ENCODE measurements at places on chromosomes 5 and 9.
A peak's percentile ranks its signal among the peaks of the same experiment; 100 is the strongest.

- no peak for DNase-seq
Measured at GRCh38 chr9:7147121-7148090, 389.6 kb downstream of the KDM4C start.

DNA sequence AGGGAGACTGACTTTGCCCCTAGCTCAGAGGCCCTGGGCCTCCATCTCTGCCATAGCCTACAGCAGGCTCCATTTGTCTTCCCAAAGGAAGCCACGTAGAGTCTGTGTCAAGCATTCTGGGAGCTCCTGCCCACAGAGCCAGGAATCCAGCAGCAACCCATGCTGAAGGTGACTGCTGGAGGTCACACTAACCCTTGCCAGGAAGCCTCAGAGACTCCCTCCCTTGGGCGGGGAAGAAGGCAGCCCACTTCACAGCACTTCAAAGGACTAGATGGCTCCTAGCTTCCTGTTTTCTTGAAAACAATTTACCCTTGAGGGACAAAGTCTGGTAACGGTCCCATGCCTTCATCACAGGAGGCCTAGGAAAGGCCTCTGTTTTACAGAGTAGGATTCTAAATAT, 1.7 kb downstream of the CKMT2 start:
- no peak for DNase-seq

DNA sequence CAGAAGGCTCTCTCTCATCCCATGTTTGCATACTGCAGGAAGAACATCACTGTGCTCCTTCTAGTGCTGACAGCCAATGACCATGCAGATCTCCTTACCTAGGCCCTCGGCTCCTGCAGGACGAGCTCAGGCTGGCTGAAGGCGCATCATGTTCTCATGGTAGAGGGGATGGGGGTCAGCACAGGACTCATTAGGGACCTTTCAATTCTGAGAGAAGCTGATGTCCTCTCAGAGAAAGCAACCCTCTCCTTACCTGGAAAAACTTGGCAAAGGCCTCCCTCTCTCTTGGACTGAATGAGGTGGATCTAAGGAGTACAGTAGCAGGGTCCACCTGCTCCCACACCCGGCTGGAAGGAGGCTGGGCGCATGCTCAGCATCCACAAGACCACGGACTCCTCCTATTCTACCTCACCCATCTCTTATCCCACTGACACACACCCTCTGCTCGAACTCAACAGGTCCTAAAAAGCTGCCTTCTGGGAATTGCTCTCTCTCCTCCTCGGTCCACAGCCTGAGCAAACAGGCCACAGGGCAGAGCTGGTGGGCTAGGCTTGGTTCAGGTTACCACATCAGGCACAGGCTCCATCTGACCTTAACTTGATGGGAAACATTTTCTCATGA, 2.9 kb downstream of the IPPK start:
- DNase-seq = no peak

GRCh38 chr9:77726289-77726688, 78.2 kb upstream of the GNA14 start:
- DNase-seq = no peak

DNA sequence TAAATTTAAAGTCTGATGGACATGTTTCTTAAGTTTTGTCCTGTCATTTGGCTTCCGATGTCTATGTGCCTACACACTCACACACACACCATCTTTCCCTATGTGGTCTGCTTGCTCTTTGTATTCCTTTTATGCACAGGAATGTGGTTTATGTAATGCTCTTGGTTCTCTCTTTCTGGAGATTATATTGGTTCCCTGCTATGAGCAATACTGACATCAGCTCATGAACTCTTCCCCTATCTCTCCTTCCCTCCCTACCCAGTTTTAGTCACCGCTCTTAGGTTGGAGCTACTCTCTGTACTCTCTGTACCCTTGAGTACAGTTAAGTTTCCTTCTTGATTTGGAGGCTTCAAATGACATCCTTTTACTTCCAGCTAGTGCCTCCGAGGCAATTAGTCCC, 77.9 kb upstream of the MVB12B start:
- no peak for DNase-seq

- no peak for DNase-seq
Measured at GRCh38 chr9:79377339-79377855, 194.4 kb upstream of the TLE4 start.

DNA sequence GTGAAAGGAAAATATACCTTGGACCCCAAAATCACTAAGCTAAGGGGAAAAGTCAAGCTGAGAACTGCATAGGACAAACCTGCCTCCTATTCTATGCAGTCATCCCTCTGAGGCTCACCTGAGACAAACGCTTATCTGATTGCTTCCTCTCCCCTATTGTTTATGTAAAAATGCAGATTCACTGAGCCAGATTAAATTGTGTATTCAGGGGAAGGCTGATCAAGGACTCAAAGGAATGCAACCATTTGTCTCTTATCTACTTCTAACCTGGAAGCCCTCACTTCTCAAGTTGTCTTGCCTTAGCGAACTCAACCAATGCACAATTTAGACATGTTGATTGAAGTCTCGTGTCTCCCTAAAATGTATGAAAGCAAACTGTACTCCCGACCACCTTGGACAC, 13.3 kb downstream of the SPARC start:
- DNase-seq = no peak

DNA sequence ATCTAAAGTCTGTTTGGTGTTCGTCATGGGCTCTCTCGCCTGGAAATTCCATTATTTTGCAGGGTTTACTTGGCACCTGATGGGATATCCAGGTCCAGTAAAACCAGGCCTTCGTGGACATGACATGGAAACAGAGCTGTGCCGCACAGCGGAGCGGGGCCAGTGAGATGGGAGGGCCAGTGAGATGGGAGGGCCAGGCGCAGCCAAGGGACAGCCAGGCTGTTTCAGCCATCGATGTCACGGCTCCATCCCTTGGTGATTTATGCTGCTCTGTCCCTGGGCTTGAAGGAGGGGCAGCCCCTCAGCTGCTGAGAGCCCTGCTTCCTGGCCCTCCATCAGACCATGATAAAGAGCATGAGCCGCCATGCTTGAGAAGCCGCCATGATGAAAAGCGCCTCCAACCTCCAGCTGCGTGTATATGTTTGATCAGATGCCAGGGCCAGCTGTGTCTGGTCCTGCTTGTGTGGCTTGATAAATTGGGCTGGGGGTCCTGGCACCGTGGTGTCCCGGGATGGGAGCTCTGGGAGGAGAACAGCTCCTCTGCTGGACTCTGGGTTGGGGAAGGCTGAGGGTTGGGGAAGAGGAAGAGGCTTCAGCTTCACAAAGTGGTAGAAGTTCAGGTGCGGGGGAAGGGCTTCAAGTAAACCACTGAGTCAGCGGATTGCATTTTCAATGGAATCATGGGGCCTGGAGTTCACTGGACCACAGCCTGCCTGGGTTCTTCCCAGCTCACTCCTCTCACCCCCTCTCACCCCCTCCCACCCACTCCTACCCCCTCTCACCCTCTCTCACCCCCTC, 6.1 kb upstream of the COL5A1 start:
- DNase-seq = no peak

GRCh38 chr9:105441616-105442160, 6.1 kb upstream of the FSD1L start:
- no peak for DNase-seq

- no peak for DNase-seq
Measured at GRCh38 chr9:82513976-82514735, 525.6 kb downstream of the SPATA31D1 start.

GRCh38 chr5:174724484-174725260, at the start of gene MSX2:
Gene MSX2 (plus strand): TSS chr5:174724582. CDS start chr5:174724660, 78 bp downstream.
- DNase-seq = no peak

DNA sequence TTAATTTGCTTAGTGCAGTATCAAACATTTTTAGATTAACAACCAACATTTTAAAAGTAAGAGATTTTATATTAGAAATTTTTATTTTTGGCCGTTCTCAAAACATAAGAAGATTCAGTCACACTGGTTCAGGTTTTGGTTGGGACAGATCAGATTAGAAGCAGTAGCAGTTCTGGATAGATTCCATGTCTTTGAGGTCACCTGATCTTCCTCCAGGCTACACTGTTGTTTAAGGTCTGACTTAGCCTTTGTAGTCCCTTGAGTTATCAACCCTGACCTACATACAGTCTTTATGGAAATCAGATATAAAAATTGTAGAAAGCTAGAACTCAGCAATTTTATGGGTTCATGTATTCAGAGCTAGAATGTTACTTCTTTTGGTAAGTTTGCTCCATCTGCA, 910.0 kb upstream of the WWC1 start:
- no peak for DNase-seq

DNA sequence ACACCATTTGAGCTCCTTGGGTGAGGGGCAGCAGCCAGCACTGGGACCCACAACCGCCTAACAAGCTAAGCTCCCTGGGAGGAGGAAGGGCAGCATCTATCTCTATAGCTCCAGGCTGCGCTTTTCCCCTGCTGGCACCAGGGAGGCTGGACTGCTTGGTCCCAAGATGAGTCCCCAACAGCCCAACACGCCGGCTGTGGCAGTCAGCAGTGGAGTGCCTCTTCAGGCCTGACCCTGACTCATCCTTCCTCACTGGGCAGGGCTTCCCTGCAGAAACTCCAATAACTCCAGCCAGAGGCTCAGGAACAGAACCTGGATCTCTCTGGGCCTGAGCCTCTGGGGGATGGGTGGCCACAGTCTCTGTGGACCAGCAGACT, 113.7 kb upstream of the ADAMTS16 start:
- no peak for DNase-seq

DNA sequence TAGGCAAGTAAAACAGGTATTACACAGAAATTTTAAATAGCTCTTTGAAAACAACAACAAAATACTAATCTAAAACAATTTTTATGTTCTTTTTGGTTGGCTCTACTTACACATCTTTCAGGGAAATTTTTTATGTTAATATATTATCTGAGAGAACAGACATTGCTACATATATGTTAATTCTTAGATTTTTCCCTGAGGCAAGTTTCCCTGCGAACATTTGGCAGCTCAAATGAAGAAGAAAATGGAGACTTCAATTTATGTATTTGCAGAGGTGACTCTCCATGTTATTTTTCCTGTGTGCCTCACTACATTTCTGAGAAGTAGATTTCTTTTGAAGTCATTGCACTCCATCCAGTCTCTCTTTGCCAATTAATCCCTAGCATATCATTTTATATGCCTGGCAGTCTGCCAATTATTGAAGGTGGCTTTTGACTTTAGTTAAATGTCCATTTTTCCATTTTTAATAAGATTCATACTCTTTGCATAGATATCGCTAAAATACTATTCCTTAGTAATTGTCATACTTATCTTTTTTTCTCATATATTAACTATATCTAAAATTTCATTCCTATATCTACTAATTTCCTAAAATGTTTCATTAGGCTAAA, 908.2 kb upstream of the CDH10 start:
- DNase-seq = no peak

DNA sequence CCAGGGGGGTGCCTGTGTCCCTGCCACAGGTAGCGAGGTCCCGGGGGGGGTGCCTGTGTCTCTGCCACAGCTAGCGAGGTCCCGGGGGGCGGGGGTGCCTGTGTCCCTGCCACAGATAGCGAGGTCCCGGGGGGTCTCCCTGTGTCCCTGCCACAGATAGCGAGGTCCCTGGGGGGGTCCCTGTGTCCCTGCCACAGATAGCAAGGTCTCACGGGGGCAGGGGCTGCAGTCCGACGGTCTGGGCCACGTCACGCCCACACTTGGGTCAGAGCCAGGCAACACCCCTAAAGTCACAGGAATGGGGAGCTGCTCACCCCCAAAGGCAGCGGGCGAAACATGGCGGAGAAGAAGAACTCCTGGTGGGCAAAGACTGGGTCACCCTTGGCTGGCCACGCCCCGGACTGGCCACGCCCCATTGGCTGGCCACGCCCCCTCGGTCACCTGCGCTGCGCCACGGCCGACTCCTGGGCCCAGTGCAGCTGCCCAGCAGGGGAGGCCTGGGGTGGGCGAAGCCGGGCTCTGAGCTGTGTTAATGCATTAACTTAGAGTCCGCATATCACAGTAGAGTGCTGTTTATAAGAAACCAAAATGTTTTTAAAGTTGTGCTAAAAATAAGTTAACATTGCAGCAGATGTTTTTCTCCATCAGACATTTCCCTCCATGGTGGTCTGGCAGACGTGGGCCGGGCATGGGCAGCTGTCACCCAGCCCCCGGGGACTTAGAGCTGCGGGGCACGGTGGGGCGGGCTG, 7.0 kb downstream of the NOXA1 start:
- no peak for DNase-seq

- DNase-seq = no peak
Measured at GRCh38 chr9:82593501-82593900, 469.4 kb downstream of the RASEF start.

GRCh38 chr5:171961117-171961516, 45.3 kb downstream of the FBXW11 start:
- no peak for DNase-seq

GRCh38 chr5:116600876-116601275, 26.3 kb upstream of the SEMA6A start:
- DNase-seq = no peak

DNA sequence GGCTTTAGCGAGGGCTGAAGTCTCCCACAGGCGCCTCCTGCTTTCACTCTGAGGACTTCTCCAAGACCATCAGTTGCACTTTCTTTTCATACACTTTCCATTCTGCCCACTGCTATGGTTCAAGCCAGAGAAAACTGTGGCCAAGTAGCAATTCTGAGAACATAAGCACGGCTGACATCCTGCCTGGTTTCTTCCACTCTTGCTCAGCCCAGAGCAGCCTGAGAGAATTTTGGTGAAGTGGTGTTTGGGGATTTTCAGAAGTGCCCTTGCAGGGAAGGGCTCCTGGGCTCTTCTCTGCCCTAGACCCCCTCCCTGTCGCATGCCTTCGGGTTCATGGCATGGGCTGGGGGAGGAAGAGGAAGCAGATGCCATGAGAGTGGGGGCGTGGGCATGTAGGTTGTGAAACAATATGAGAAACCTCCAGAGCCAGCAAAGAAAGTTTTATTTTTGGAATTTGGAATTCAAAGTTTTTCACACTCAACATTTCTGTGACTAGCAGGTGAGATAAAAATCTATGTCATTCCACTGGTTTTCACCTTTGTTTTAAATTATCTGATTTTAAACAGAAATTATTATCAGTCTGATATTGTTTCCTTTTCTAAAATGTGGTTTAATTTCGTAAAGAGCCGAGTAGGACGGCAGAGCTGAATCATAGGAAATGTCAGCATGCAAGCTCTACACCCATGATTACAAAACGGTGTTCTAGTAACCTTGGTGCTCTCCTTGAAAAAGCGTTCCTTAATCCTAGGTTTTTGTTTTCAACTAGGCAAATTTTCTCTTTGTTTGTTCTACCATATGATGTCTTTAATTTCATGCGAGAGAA, 27.8 kb upstream of the TNFSF8 start:
- DNase-seq = peak; percentile 42

GRCh38 chr9:97363661-97364299, 48.1 kb upstream of the TDRD7 start:
- no peak for DNase-seq

GRCh38 chr5:127936439-127936972, 147.1 kb upstream of the SLC12A2 start:
- no peak for DNase-seq

GRCh38 chr5:19555876-19556275, 432.1 kb downstream of the CDH18 start:
- DNase-seq = no peak

- DNase-seq = no peak
Measured at GRCh38 chr5:135498637-135498995, 37.1 kb downstream of the NEUROG1 start.

DNA sequence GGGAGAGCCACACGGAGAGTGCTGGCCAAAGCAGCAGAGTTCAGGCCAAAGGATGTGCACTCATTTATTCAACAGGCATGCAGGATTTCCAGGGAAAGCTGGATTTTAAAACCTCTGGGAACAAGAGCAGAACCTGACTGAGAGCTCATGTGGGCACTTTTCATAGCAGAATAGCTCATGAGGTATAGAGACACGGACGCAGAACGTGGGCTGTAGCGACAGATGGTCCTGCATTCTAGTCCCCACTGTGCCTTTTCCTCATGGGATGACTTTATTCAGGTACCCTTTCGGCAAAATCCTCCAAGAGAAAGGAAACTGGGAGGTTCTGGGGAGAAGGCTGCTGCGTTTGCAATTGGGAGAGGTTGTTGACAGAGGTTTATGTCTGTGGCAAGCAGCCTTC, 5.4 kb downstream of the IL4 start:
- no peak for DNase-seq

Data from activated T-cell treated with anti-CD3 and anti-CD28 coated beads for 4 hours (primary cell).